Prostate gland (tissue), 2 donors: ENCODE measurements at places on chromosomes 4 and X. TPM values are rescaled to one million over a fixed set of nuclear protein-coding genes. Genes with fewer than 3 reads are reported as not detected.

NOA1 gene
- total RNA-seq: 31.9 TPM

GRCh38 chrX:34381241-34381640 lies 249.1 kb upstream of the FAM47A start:
- no peak for DNase-seq
- H3K27me3 ChIP-seq: no peaks in the 10 kb centered on the region
- no peaks in the 10 kb centered on the region for H3K4me1 ChIP-seq
- H3K36me3 ChIP-seq: no peaks in the 10 kb centered on the region

DNA sequence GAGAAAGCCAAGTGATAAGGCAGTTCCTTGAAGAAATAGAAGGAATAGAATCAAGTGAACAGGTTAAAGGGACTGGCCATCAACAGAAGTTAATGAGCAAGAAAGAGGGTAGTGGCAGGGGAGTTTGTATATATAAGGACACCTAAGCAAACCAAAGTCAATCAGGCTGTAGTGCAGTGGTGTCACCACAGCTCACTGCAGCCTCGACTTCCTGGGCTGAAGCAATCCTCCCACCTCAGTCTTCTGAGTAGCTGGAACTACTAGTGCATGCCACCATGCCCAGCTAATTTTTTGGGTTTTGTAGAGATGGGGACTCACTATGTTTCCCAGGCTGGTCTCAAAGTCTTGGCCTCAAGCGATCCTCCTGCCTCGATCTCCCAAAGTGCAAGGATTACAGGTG lies 15.9 kb downstream of the ACOT9 start:
- H3K36me3 ChIP-seq: no peaks in the 10 kb centered on the region
- no peaks in the 10 kb centered on the region for H3K27me3 ChIP-seq
- H3K4me1 ChIP-seq: no peaks in the 10 kb centered on the region
- H3K4me3 ChIP-seq: no peak overlapping the region
- no peak for DNase-seq

ASB5 gene
- total RNA-seq: 5.0 TPM

COL25A1 gene
- total RNA-seq: 0.73 TPM

DNA sequence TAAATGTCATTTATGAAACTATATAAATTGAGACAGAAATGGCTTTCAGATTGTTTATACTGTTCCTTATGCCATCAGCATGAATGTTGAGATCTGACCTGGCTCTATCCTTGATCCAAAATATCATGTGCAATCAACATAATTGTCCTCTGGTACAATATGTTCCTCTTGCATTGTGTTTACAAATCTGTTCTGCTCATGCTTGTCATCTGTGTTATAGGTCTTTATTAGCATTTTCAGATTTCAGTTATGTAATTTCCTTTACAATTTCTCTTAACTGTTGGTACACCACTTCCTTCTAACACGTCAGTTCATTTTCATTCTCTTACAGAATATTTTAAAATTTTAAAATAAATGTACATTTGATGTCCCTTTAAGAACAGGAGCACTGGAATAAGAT lies 1.6 kb downstream of the HPGD start:
- H3K4me1 ChIP-seq: no peaks in the 10 kb centered on the region
- no peak overlapping the region for H3K4me3 ChIP-seq
- DNase-seq: no peak
- no peak overlapping the region for H3K27ac ChIP-seq

- no peak overlapping the region for H3K27ac ChIP-seq
- H3K4me1 ChIP-seq: no peaks in the 10 kb centered on the region
- no peak for DNase-seq
Measured at GRCh38 chr4:149638073-149638472, 177.6 kb downstream of the IQCM start.
